SJCRH30 (cell line): ENCODE measurements at places on chromosomes 2 and 18.

- DNase-seq = peak; percentile 74
These were observed 45.9 kb upstream of the REG3G start for GRCh38 chr2:78979380-78980151.

DNA sequence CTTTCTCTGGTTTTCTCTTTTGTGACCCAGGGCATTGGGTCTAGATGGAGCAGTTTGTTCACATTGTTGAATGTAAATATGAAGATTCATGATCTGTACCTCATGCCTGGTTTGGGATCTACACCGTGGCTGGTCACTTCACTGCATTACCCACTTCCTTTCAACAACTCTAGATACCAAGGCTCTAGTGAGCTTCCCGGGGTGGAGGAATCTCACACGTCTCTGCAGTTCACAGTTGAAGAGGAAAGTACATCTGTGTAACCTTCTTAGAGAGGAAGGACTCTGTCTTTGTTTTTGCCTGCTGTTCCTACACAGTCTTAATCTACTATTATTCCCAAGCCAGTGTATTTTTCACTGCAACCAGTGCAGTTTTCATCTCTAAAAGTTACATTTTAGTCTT lies 574.8 kb downstream of the MBD2 start:
- no peak for DNase-seq

- DNase-seq = no peak
These were observed 50.1 kb downstream of the ZEB2 start for GRCh38 chr2:144469798-144470197.

DNA sequence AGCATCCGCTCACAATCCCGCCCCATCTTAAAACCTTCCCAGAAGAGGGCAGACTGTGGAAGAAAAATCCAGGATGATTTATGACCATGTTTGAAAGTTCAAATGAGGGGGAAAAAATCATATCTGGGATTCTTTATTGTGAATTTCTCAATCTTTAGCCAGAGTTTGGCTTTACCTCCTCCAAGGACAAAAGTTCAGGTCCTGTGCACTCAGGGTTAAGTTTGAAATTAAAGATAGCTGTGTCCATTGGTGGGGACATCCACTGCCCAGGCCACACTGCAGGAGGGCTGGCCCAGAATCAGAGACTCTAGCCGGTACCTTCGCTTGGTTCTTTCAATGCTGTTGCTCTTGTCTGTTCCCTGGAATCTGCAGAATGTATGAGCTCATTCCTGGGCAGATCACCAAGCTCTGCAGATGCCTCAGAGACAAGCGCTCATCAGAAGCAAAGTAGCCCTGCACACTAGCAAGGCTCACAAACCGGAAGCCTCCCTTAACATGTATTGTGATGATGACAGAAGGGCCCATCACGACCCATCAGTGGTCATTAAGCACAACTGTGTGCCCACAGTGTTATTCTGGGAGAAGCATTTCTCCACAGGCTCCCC lies 375.3 kb upstream of the KLHL29 start:
- peak; percentile 11 for DNase-seq

DNA sequence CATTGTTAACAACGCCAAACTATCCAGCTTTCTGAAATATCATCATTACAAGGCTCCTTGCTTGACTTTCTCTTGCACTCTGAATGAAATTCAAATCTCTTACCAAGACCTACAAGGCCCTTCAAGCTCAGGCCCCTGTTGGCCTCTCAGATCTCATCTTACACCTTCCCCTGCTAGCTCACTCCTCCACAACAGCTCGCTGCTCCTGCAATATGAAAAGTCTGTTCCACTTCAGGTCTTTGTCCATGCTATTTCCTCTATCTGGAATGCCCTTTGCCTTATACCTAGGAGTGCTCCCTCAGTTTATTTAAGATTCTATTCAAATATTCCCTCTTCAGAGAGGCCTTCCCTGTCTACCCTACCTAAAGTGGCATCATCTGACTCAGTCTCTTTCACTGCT lies 91.7 kb downstream of the SESTD1 start:
- DNase-seq = no peak

DNA sequence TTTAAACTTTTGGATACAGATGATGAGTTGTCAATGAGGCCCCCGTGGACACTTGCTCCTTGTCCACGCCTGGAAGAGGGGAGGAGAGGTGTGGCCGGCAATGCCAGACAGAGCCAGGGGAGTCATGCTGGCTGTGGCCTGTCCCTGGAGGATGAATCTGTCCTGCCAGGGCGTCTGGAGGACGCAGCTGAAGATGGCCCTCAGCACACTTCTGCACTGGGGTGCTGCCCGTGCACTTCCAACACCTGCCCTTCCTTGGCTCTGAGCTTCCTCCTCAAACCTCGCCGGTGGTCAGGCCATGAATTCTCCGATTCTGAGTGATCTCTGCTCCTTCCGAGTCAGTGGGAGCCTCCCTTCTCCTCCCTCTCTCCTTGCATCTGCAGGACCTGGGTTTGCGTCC lies 56.4 kb downstream of the KCNF1 start:
- DNase-seq = no peak

DNA sequence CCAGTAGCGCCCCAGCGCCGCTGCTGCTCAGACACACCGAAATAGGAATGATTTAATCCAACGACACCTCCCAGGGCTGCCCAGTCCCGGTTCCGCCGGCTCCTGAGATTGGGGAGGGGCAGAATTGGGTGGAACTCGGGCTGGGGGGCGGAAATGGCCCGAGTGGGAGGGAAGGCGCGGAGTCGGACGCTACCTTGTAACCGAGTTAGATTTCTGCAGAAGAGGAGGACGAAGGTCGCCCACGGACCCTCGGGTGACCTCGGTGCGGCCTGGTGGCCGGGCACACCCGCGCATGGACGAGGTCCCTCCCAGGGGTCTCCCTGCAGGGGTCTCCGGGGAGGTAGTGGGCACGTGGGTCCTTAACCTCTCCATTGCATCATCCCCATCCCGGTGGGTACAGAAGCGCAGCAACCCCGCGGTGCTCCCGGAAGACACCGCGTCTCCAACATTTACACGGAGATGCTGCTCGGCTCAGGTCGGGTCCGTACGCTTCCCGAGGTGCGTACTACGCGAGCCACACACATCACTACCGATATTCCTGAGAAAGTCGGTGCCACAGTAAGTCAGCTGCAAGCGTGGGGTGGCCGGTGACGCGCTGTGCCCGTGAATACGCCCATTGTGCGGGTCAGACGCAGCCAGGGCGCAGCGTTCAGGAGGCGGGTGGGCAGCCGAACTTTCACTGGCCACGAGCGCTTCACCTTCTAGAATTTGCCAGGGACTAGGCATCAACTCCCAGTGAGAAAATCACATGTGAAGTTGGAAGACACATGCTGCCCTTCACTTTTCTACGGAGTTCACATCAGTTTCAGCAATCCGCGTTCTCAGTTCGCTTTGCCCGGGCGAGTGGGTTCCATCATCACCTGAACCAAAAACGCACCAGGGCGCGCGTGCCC lies 3.0 kb downstream of the ZNF516 start:
- DNase-seq = peak; percentile 13

- peak; percentile 80 for DNase-seq
These were observed 118.4 kb upstream of the TMEM18 start for GRCh38 chr2:795531-796041.

DNA sequence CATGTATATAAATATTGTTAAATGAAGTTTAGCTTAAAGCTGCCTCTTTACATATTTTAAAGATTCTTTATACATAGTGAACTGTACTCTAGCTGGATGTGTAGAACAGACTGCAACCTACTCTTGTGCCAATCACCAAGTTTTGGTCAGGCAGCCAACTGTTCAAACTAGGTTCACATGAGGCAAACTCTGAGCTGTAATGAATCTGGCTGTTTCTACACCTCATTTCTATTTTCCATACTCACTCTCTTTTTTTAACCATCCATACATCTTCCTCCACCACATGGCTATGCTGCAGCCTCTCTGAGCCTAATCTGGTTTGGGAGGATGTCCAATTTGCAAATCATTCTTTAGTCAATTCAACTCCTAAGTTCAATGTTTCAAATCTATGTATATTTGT lies 974.8 kb downstream of the CNTNAP5 start:
- no peak for DNase-seq

- no peak for DNase-seq
These were observed 4.8 kb upstream of the CAPN14 start for GRCh38 chr2:31222071-31222470.

GRCh38 chr2:151861174-151861573 lies 33.0 kb upstream of the ARL5A start:
- no peak for DNase-seq
